Globus pallidus (tissue), 1 donor: ENCODE measurements at places on chromosomes 13 and 19.

DNA sequence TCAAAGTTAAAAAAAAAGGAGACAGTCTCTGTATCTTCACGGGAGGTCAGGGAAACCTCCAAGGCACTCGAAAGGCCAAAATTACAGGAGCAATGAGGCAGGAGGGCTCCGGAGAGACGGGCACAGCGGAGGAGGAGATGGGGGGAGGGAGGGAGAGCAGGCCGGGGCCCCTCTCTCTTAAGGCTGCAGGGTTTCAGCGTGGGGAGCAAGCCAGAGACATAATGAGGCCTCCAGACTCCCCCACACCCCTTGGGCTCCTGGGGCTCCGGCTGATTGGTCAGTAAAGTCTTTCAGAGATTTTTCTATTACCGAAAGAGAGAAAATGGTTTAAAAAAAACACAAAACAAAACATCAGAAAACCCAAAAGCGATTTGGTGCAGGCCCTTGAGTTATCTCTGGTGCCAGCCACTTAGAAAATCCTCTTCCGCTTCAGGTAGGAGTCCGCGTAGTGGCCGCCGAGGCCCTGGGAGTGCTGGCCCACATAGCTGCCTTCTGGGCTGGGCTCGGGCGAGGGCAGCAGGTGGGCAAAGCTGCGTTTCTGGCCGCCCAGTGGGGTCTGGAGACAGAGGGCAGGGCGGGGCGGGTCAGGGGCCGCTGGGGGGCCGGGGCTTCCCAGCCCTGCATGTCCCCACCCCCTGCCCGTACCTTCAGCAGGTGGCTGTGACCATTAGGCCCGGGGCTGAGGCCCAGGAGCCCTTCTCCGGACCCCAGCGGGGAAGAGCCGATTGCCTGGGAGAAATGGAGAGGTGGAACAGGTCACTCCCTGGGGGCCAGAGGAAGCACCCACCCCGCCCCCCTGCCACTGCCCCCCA lies 1.4 kb upstream of the FDX2 start:
- DNase-seq = no peak

GRCh38 chr13:73364736-73365135 lies 305.9 kb downstream of the KLF5 start:
- no peak for DNase-seq

DNA sequence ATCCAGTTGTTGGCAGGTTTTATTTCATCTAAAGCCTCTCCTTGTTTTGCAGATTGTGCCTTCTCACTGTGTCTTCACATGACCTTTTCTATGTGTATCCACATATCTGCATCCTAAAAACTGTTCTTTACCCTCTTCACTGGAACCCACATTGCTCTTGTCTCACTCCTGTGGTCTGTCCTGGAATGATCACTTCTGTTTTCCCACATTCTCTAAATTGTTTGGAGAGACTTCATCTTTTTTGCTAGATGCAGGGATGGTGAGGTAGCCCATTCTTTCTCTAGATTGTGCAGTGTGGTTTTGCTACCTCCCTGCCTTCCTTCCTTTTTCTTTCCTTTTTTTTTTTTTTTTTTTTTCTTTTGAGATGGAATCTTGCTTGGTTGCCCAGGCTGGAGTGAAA lies 608.6 kb upstream of the MIR17HG start:
- DNase-seq = no peak

DNA sequence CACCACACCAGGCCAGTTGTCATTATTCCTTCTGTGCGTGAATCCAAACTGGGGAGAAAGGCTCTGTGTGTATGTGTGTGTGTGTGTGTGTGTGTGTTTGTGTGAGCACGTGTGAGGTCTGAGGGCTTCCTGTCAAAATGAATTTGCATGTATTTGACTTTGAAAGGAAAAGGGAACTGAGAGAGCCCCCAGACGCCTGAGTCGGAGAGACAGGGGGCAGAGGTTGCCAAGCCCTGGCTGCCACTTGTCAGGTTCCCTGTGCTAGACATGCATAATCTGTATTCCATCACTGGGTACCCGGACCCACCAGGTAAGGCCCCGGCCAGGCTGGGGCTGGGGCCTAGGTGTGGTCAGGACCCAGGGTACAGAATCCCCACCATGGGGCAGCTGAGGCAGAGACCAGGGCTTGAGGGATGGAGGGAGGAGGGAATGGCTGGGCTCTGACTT lies at the start of gene CLEC17A:
Gene CLEC17A, plus strand, starts transcription at position 191 of the 447 bp plus-strand sequence. Its CDS starts 77 bp downstream, at position 268.
- no peak for DNase-seq

DNA sequence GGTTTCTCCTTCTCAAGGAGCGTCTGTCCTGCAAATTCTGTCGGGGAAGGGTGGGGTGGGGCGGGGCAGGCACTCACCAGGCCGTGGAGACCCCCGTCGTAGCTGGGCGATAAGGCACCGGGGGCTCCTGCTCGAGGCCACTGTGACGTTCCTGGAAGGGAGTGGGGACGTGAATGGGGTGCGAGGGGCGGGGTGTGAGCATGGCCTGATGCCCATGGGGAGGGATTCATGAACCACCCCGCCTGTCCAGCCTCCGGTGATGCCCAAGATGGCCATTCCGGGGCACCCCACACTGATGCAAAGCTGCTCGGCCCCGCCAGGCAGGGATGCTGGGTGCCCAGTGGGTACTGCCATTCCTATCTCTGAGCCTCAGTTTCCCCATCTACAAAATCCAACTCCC lies 14.4 kb upstream of the UQCR11 start:
- no peak for DNase-seq

DNA sequence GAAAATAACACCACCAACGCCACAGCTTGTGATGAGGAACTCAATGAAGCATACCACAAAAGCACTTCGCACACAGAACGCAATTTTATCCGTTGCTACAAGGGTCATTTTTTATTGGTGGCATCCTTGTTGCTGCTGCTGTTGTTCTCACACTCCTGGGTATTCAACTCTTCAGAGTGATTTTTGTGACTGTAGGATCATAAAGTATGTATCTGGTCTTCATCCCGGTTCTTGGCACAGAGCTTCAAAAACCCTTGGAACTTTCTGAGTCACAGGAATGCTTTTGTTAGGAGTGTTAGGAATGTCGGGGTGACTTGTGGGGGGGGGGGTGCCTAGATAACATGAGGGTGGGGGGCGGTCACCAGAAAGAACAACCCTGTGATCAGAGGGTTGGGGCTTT lies 108.4 kb downstream of the ZNF557 start:
- DNase-seq = no peak

GRCh38 chr13:21823949-21824348 lies 153.1 kb downstream of the FGF9 start:
- DNase-seq = no peak

GRCh38 chr13:53782488-53782961 lies 753.9 kb downstream of the OLFM4 start:
- peak; percentile 69 for DNase-seq

GRCh38 chr19:5125797-5126497 lies 157.0 kb downstream of the KDM4B start:
- DNase-seq = no peak

DNA sequence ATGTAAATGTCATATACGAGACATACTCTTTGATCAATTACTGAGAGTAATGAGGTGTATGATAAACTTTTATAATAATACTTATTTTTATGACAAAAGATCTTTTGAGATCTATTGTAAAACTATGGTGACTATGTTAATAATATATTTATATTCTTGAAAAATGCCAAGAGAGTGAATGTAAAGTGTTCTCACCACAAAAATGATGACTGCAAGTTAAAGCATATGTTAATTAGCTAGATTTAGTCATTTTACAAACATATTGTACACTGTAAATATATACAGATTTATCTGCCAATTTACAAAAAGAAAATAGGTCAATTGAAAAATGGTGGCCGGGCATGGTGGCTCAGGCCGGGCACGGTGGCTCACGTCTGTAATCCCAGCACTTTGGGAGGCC lies 81.0 kb downstream of the GPC6 start:
- no peak for DNase-seq

GRCh38 chr13:109963960-109964563 lies 177.7 kb upstream of the IRS2 start:
- DNase-seq = no peak

DNA sequence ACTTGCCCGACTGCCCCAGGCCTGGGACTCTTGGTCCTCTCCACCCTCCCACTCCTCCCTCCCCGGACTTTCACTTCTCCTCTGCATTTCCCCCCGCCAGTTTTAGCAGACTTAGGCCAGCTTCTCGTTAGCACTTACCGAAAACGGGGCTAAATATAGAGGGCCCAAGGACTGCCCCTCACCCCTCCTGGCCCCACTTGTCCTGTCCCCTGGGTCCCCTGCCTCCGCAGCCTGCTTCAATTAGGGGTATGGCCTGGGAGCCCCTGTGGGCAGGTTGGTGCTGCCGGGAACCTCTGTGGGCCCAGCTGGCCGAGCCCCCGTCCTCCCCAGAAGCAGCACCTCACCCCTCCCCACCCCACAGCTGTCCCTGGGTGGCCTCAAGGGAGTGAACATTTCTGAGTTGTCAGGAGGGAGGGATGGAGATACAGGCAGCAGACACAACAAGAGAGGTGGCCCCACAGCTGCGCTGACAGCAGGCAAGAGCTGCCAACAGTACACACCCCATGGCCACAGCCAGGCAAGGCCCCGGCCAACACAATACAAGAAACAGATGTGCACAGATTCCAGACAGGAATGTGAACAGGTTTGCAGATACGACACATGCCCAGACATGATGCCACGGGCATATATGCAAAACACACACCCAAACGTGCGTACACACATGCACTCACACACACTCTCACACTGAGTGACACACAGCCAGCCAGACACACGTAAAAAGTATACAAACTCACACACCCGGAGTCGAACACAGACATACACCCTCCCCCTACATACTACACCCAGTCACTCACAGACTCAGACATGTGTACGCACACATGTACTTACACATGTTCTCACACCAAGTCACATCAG lies 2.6 kb downstream of the POU2F2 start:
- DNase-seq = peak; percentile 58

DNA sequence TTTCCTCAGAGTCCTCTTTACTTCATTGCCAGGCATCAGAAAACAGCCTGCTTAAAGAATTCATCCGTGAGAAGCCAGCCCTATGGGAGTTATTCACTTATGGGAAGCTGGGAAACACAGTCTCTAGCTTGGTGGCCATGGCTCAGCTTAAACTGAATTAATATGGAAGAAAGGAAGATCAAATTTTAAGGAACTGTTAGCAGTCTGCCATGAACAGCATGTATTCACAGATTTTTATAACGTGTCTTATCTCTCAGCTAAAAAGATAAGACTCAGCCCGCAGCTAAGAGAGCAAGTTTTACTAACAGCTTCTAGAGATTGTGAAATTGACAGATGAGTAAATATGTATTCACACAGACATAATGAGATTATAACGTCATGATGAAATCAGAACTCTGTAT lies 253.7 kb upstream of the RXFP2 start:
- no peak for DNase-seq

- DNase-seq = no peak
Observed at GRCh38 chr13:113637262-113638160, 20.5 kb downstream of the ATP4B start.

DNA sequence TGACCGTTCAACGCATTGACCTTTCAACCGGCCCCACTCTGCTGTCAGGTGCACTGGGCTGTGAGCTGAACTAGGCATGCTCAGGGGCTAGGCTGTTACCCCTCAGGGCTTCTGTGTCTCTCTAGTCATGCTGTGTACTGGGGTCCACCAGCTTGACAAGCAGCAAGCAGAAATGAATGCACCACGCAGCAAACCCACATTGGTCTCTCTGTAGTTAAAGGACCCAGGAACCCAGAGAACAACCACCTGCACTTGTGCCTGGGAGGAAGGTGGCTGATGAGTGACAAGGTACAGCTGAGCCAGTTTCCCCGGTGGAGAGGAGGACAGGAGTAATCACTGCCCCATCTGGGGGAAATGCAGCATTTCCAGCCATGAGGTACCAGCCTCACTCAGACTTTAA lies 159.9 kb downstream of the USP12 start:
- DNase-seq = no peak

GRCh38 chr13:79802389-79803085 lies 321.6 kb downstream of the NDFIP2 start:
- no peak for DNase-seq

DNA sequence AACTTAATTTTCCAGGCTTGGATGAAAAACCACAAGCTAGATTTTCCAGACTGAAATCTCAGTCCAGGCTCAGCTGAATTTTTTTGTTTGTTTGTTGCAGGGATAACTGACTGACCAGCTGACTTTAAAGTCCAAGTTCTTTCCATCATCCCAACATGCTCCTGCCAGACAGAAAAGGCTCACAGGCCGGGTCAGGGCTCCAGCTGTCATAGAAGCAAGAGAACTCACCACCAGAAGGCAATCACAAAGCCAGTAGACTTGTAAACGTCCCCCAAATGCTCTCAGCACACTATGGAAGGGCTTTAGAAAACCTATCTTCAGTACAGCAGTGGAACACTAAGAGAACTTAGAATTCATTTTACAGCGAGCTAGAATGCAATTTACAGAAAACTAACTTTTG lies 25.5 kb downstream of the DCLK1 start:
- DNase-seq = no peak

DNA sequence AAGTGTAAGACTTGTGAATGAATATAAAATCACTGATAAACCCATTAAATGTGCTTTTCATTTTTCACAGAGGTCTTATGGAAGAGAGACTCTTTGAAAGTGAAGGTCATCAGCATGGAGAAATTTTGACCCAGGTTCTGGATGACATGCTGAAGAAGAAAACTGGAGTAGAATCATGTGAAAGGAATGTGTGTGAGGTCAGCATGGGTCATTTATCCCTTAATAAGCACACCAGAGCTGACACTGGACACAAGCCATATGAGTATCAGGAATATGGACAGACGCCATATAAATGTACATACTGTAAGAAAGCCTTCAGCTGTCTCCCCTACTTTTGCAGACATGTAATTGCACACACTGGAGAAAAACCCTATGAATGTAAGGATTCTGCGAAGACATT lies 29.0 kb downstream of the ZNF20 start:
- no peak for DNase-seq

DNA sequence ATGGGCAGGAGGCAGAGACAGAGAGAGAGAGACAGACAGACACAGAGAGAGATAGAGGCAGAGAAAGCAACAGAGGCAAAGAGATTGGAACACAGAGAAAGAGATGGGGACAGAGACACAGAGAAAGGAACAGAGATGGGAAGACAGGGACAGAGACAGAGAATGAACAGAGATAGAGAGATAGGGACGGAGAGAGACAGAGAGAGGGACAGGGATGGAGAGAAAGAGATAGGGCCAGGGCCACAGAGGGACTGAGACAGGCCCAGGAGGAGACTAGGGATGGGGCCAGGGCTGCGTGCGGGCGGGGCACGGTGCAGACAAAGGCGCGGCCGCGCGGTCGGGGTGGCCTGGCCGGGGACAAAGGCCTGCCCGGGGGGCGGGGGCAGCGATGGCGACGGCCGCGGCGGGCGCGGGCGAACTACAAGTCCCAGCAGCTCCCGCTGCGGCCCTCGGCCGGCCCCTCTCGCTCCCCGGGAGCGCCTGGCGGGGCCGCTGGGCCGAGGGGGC lies at the start of gene ZNF358:
Gene ZNF358, plus strand, starts transcription at position 459 of the 507 bp plus-strand sequence. CDS start 3,140 bp downstream, outside the sequence.
- peak; percentile 87 for DNase-seq

DNA sequence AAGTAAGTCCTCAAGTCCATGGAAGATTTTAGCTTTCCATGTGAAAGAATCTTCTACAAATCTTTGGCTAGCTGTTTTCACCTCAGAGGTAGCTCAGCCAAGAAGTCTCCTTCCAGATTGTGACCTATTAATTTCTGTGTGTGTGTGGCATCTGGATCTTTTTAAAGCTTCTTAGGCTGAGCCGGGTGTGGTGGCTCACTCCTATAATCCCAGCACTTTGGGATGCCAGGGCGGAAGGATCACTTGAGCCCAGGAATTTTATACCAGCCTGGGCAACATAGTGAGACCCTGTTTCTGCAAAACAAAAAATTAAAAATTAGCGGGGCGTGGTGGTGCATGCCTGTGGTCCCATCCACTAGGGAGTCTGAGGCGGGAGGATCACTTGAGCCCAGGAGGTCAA lies 13.4 kb upstream of the SLC44A2 start:
- no peak for DNase-seq

- no peak for DNase-seq
Observed at GRCh38 chr13:109297628-109298027, 488.8 kb downstream of the IRS2 start.

- no peak for DNase-seq
Observed at GRCh38 chr19:40735013-40735771, 15.1 kb downstream of the ACTMAP start.
